ENCODE measurements at places on chromosomes 11 and 22.
A peak's percentile ranks its signal among the peaks of the same experiment; 100 is the strongest.

DNA sequence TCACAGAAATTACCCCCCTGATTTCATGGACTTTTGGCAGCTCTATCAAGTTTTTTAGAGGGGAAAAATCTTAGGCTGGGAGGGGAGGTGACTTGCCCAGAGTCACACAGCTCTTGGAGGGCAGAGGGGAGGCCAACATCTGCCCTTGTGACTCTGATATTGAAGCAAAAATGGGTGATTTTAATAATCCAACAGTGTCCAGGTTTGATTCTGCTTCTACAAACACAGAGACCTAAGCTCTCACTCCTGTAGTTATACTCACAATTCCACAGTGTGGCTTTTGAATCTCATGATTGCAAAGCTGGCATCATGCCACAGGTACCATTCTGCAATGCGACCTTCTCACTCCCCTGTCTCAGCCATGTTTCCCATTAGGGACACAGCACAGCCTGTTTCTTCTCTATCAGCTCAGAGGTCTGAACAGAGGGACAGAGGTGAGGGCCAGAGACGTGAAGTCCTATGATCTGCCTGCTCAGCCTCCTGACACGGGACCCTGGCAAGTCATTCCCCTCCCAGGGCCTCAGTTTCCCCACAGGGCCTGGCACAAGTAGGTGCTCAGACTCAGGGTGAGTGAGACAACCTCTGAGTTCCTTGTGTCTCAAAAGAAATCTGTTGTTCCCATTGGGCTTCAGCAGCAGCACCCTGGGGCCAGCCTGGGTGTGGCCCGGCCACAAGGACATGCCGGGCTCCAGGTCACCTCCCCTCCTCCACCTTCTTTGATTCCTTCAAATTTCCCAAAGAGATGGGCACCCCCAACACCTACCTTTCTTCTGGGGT lies 766 bp downstream of the APOL2 start:
- no peak for DNase-seq

DNA sequence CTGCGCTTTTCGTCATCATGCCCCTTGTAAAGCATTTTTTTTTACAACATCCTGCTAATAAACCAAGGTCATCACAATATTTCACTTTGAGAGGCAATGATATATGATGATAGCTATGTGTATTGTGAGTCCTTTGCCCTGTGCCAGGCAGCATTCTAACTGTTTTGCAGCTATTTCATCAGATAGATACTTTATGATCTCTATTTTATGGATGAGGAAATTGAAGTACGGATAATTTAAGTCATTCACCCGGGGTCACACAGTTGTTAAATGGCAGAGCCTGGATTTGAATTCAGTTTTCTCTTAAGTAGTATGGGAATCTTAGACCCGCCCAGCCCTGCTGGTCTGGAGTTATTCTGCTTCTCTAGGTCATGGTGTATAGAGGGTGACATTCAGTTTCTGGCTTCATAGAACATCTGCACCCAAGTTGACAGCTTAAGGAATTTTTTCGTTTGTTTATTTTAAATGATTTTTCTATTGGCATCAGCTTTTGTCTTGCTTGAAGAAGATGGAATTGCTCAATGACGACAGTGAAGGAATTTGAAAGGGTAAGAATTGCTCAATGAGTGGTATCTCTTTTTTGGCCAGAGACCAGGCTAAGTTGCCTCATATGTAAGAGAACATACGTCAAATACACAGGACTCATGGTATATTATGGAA lies 926 bp downstream of the PRR5L start:
- DNase-seq, result no peak

- no peak for DNase-seq
Measured at GRCh38 chr11:68470304-68470811, 9.8 kb downstream of the PPP6R3 start.

- peak; percentile 74 for DNase-seq
Measured at GRCh38 chr11:65420979-65421793, 1.4 kb upstream of the NEAT1 start.

GRCh38 chr11:62004473-62004872 lies 37.0 kb upstream of the FTH1 start:
- DNase-seq, result no peak

DNA sequence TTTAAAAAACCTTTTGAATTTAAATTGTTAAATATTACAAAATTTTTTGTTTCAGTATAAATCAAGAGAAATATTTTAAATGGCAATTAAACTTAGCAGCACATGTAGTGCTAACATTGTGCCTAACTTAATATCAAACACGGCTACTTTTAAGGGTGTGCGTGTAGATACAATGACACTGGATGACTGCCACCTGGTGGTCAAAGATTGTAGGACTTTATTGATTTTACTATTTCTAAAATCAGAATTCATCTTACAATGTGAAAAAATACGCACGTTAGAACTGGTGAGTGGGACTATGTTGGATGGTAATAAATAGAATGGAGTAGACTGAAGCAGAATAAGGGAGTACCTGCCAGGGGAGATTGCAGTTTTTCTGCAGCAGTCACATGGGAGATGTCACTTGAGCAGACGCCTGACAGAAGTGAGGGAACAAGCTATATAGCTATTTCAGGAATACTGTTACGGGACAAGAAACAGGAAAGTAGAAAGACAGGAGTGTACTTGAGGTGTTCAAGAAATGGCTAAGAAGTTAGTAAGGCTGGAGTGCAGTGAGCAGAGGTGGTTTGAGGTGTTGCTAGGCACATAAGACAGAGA lies 52.9 kb downstream of the UVRAG start:
- DNase-seq, result peak; percentile 31

DNA sequence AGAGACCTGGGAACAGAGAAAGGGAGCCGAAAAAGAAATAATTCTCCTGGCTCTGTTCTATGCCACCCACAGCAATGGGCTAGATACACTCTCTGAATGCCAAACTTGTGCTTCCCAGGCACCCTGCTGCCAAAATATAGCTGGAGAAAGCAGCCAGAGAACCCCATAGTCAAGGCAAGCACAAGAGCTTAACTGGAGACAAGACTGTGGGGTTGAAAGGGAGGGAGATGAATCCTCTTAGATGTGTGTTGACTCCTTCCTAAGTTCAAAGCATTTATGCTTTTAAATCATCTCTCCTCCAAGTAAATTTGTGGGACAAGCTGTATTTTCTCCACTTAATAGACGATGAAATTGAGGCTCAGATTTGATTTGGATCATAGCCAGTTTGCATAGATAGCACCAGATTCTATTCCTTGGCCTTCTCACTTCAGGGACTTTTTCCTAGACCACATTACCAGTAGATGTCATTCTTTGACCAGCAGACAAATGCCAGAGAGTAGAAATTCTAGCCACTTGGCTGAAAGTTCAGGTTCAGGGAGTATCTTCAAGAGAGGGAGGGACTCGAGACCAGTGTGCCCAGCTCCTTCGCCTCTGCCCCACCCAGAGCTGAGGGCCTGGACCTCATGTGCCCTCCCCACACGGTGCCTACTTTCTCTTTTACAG lies 16.5 kb upstream of the ETS1 start:
- DNase-seq, result no peak

DNA sequence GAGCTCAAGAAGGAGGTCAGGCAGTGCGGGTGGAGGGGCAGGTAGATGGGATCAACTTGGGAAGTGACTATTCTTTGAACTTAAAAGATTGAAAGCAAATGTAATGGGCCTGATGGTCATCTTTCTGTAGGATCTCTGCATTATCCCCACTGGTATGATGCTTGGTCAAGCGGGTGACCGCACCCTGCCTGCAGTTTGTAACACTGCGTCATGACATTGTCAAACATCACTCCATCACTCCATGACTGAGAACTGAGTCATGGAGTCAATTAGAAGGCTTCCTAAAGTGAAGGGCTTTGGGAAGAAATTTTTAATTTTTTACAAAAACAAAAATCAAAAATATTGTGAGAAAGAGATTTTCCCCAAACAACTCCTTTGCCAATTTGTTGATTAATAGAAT lies 62.4 kb upstream of the BMAL1 start:
- no peak for DNase-seq

GRCh38 chr22:40728731-40729189 lies 49.5 kb downstream of the MCHR1 start:
- no peak for DNase-seq

- DNase-seq, result peak; percentile 63
Measured at GRCh38 chr22:30649430-30650007, 13.9 kb downstream of the SLC35E4 start.

GRCh38 chr11:7572001-7572712 lies 58.4 kb downstream of the PPFIBP2 start:
- no peak for DNase-seq

All from stimulated activated CD8-positive, alpha-beta memory T cell treated with anti-CD3 and anti-CD28 coated beads, Interleukin-4, amount 100 ng/mL, for 1 hour (primary cell).